ENCODE measurements at places on chromosomes 2 and 18.

DNA sequence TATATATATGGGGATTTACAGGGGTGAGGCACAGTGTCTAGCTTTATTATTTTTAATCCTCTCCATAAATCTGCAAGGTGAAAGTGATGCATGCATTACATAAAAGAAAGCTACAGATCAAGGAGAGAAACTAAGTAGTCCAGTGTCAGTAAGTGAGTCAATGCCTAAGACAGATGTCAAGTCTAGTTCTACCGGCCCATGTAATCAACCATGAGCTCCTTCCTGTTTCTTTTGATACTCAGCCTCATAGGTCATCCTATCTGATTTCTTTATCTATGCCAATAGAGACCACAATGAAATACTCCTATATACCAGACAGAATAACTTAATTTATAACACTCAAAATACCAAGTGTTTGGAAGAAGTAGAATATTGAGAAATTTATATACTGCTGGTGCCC lies 20.2 kb upstream of the GYPC start:
- DNase-seq, result no peak

- DNase-seq, result no peak
Measured at GRCh38 chr2:127783101-127783500, 27.9 kb downstream of the WDR33 start.

DNA sequence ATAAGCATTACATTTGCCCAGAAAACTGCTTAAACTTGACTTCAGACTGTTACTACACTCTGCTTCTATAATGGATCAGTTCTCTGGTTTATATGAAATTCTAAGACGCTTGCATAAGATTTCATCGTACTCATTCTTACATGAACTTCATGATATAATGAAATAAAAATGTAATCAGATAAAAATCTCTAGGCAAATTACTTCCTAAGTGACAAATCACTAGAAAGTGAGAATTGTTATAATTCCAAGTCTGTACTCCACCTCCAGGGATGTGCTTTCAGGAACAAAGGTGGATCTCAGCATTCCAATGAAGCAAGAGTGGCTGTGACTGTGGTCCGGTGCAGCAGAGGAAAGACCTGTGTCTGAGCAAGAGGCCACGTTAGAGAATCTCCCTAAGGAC lies 226.2 kb downstream of the PIEZO2 start:
- no peak for DNase-seq

GRCh38 chr2:119546447-119546767 lies 2.2 kb downstream of the CFAP221 start:
- no peak for DNase-seq

GRCh38 chr2:197328461-197328860 lies 17.9 kb upstream of the ANKRD44 start:
- no peak for DNase-seq

DNA sequence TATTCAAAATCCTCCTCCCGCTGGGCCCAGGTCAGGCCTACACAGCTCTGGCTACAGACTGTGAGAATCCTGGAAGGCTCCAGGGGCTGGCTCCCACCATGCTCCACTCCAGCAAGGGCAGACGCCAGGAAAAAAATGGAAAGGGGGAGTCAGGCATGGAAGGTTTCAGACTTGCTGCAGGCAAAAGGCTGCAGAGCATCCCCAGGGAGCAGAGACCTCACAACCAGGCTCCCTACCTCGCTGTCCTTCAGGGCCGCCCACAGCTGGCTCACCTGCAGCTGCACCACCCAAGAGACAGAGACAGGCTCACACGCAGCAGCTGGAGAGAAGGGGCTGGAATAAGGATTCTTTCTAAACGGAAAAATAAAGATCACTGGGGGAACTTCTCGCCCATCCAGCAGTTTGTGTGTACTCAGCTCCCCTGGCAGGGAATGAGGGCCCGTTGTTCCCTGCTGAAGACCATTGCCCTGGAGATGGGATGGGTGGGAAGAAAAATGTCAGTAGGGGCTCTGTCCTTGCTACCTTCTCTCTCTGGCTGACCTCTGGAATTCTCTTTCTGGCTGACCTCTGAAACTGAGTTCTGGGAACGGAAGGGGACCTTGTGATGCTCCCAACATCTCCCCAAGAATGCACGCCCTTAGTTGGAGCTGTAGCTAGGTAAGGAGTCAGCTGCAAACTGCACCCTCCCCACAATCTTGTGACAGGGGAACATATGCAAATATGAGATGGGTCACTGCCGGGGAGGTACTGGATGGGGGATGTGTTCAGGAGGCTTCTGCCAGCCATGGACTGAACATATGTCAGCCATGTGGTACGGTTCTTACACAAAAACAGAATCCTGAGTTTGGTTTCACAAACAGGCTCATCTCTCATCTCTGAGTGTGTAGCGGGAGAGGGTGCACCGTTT lies 34.5 kb downstream of the BCL2 start:
- DNase-seq, result no peak

- no peak for DNase-seq
Measured at GRCh38 chr18:45103319-45104048, 422.8 kb downstream of the SETBP1 start.

DNA sequence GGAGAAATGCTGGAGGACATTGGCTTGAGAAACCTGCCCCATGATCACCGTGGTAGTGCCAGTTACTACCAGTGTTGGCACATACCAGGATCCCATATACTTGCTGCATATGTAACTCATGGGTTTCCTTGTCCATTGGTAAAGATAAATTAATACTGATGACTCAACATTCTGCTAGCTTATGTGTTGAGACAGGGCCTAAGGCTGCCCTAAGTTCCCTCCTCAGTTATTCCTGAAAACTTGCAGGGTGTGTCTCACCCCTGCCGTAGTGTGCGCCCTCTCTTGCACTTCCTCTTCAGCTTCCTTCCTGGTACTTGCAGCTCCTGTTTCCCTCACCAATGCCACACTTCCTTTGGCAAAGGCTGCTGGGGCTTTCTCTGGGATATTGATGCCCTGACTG lies 4.3 kb upstream of the INO80C start:
- DNase-seq, result no peak

- DNase-seq, result no peak
Measured at GRCh38 chr18:37483221-37483971, 82.2 kb downstream of the CELF4 start.

- no peak for DNase-seq
Measured at GRCh38 chr2:207226671-207227061, 60.9 kb upstream of the KLF7 start.

DNA sequence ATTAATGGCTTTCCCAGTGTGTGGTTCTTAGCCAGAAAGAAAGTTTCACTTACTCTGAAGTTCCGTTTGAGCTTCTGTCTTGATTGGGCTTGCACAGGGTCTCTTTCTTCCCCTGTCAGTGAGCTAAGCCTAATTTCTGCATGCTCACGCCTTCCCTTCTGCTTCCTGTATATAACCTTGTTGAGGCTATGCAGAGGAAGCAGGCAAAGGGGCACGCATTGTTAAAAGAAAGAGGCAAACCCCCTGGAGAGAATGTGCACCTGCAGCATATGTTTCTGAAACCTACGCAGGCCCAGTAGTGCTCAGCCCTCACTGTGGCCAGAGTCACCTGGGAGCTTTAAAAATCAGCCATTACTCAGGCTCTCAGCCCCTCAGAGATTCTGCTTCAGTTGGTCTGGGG lies 14.5 kb upstream of the PLA2R1 start:
- DNase-seq, result no peak

- no peak for DNase-seq
Measured at GRCh38 chr18:78656346-78656925, 323.2 kb upstream of the SALL3 start.

DNA sequence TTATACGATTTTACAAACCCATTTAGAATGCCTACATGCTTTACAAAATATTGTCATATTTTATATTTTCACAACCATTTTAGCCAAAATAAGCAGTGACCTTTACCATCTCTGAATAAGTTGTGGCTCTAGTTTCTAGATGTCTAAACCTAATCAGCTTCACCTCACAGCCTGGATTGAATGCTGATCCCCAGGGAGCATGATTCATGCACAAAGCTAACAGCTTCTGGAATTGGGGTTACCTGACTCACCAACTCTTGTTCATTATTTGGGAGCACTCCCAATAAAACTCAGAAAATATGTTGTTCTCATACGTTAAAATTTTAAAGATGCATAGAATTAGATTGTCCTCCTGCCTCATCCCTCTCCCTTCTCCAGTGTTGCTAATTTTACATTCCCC lies 611.7 kb upstream of the NETO1 start:
- no peak for DNase-seq

- peak; percentile 14 for DNase-seq
Measured at GRCh38 chr2:181780047-181780651, 99.8 kb upstream of the NEUROD1 start.

DNA sequence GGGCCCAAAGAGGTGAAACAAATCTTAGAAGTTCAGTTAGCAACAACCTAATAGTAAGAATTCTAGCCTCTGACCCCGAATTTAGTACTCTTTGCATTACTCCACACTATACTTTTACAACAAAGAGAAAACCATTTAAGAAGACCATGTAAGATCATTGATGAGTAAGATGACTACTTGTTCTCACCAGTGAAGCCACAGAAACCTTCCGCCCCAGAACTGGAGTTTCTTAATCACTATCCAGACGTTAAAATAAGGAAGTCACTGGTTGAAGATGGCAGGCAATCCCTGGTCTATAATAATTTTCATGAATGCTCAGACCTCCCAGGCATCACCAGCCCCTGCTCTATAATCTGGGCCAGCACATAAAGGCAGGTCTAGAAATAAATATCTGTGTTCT lies 95.0 kb downstream of the TMEM163 start:
- no peak for DNase-seq

GRCh38 chr2:19504400-19505198 lies 146.2 kb upstream of the OSR1 start:
- no peak for DNase-seq

DNA sequence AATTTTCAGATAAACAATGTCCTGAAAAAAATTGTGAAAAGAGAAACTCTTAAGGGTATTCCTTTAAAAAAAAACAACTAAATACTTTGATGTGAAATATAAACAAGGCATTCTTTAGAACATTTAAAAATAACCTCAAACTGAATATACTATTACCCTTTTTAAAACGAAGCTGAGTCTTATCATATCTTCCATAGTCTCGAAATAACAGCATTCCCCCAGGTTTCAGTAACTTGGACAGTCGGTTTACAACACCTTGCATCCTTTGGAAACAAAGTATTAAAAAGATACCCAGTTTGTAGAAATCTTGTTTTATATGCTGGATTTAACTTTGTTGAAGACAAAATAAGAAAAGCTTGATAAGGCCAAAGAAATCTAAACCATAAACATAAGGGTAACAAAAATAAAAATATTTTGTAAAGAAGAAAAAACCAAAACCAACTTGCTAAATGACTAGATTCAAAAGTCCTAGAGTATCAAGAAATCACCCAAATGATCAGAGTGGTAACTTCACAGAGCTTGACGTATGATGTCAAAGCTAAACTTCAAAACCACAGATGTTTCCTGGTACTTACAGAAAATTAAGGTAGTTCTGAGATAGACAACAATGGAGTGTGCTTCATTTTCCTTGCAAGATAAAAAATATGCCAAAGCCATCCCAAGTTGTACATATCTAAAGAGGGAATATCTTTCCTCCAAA lies 107.8 kb downstream of the METTL8 start:
- DNase-seq, result no peak

GRCh38 chr18:24514439-24514838 lies 54.0 kb downstream of the HRH4 start:
- DNase-seq, result no peak

DNA sequence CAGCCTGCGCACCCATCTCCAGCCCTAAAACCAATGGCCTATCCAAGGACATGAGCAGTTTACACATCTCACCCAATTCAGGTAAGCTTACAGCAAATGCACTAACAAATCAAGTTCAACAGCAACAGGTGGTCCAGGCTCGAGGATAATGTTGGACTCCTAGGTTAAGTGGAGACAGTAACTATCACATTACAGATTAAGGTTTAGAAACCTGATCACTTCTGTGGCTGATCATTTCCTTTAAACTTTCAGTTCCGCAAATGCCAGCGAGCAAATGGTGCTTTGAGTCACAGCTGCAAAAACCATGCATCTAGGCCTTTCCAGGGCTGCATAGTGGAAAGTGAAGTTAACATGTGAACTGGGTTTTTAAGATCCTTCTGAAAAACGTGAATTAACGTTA lies 259.4 kb downstream of the GBX2 start:
- DNase-seq, result no peak

GRCh38 chr2:184346338-184346862 lies 251.9 kb upstream of the ZNF804A start:
- no peak for DNase-seq

DNA sequence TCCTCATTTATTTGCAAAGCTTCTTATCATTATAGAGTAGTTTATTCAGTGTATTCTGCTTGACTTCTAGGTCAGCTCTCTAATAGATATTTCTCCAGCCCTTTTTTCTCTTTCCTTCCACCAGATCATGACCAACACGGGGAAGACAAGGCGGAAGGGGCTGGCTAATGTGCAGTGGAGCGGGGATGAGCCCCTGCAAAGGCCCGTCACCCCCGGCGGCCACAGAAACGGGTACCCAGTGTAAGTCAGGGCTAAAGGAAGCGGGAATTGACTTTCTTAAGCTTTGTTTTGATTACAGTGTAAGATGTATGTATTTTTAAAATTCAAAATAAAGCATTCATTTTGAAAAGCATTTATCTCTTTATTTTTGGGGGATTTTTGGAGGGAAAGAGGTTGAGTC lies 50.7 kb upstream of the B3GNT7 start:
- no peak for DNase-seq
